ENCODE measurements at places on chromosomes 6 and 20.

DNA sequence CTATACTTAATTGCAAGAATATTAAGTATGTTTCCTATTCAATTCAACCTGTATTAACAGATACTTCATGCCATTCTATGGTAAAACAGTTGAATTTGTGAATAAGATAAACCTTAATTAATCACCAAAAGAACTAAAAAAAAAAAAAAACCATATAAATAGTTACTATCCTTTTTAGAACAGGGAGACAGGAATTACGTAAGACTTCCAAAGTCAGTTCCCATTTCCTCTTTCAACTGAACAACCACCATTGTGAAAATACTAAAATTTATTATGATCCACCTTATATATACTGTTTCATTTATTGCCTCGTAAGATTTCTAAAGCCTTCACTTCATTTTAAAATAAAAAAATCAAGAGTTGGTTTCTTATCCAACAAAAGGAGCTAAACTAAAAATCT is 9.4 kb downstream of the CCNC start:
- DNase-seq, result no peak

- no peak for DNase-seq
These were observed 129.8 kb downstream of the SASH1 start for GRCh38 chr6:148472171-148473105.

DNA sequence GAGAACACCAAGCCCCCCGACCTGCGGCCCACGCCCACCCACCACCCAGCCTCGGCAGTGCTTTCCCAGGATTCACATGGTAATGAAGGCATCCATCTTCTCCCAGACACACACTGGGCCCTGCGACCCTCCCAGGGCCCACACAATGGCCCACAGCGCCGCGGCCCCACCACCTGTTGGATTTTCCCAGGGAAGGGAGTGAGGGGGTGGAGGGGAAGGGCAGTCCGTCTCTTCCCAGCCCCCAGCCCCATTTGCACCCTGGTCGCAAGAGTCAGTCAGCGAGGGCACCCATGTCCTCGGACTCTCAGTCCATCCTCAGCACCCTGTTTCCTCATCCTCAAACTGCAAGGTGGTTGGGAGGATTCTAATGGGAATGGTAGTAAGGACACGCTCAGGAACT is 23.7 kb upstream of the ID1 start:
- DNase-seq, result no peak

DNA sequence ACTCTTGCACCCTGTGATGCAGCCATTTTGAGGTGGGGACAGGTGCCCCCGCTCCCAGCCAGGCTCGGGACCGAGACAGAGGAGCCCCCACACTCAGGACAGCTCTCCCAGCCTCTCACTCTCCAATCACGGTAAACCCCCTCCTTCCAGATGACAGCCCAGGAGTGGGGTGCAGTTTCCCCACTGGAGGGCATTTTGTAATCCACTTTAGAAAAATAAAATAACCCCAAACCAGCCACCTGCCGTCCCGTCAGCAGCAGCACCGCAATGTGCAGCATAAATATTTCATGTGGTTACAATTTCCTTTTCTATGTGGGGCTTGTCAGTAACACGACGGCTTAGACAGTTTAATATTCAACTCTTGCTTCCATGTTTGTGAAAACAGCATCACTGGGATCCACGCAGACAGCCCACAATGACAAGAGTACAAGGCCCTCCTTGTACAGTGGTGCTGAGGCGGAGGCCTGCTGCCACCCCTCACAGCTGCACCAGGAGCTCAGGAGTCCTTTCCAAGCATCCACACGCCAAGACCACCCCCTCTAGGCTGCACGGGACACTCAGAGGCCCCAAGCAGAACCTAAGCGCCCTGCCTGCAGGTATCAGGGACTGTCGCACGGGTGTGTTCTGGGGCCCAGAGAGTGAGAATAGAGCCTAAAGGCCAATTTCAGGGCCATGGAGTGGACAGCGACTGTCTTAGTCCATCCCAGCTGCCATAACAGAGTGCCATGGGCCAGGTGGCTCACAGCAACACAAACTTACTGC is 116.7 kb downstream of the JPH2 start:
- no peak for DNase-seq

- DNase-seq, result peak; percentile 61
These were observed 305.0 kb downstream of the GMDS start for GRCh38 chr6:1940381-1940780.
